Heart right ventricle (tissue), 16 donors: ENCODE measurements at places on chromosomes 3 and 15. TPM values are rescaled to one million over a fixed set of nuclear protein-coding genes. Genes with fewer than 3 reads are reported as not detected.

GRCh38 chr15:88006146-88006545, 250.4 kb downstream of the NTRK3 start:
- no peak for DNase-seq

- peak; percentile 7 for DNase-seq
Observed at GRCh38 chr3:189270248-189270832, 98.6 kb downstream of the TPRG1 start.

DNA sequence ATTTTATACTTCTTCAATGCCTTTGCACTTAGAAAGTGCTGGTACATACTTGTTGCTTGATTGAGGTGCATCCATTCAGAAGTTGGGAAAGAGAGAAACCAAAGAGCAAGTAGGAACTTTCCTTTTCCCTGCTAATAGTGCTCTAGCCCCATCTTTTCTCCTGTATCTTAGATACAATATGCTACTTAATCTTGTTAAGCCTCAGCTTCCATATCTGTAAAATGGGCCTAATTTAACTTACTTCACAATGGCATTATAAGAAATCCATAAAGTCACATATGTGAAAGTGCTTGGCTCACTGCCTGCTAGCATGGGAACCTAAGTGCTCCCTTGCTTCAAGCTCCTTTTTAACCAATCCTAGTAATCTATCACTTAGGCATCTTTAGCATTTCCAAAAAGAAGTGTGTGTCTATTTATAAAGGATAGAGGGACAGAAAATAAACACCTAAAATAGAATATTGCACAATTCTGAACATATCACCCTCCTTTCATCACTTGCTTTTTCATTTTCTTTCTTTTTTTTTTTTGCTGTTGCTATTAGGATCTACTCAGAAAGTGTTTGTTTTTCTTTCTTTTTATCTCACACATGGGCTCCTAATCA, 28.1 kb downstream of the KCNAB1 start:
- no peak for DNase-seq

DNA sequence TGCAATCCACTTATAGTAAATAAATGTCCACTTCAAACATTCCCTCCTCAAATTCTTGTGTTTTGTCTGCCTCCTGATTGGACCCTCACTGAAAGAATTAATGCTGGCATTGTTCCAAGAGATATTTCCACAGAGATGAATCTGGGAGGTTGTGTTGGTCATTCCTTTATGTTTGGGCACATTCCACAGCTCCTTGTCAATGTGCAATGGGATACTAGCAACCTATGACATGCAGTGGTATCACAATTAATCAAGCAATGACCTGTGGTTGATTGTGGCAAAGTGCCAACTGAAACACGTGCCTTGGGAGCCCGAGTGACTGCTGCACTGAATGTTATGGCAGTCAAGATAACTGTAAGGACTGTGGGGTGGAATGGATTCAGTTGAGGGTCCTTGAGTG, 55.0 kb upstream of the SNRPN start:
- DNase-seq = no peak

FBXL2 gene
- 2.5 TPM for total RNA-seq
